ENCODE measurements at places on chromosomes 6 and 20.
A peak's percentile ranks its signal among the peaks of the same experiment; 100 is the strongest.

DNA sequence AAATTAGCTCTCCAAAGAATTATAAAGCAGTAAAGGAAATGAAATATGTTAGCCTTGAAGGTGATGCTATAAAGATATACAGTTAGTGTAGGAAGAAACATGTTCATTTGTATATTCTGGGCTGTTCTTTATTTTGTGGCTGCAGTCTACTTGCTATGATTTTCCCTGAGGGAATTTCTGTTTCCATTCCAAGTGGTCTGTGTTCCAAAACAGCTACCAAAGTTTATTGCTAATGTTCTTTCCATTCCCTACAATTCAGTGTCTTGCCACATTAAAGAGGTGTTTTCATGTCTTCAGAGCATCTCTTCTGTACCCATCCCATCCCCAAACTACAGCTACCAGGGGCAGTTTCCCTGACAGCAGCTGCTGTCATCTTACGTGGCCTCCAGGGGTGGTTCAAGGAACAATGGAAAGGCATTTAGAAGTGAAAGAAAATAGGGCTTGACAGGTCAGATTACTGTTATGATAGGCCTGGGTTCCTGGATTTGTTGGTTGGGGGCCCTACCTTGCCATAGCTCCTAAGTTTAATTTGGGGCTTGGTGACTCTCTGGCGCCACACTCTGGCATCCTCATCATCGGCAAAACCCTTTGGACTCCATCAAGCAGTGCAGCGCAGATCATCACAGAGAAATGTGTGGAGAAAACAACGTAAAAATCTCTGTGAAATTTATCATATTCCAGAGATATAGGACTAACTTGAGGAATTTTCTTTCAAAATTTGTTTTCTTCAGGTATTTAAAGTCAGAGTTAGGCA, 33.8 kb upstream of the AIG1 start:
- H3K4me1 ChIP-seq = peaks cover 5% of the 10 kb centered on the region
- no peak overlapping the region for H3K27ac ChIP-seq
- peaks cover 2% of the 10 kb centered on the region for H3K36me3 ChIP-seq
- DNase-seq = peak; percentile 76
- no peak overlapping the region for H3K4me3 ChIP-seq
- no peaks in the 10 kb centered on the region for H3K27me3 ChIP-seq

GRCh38 chr20:53837126-53837826, 233.1 kb downstream of the BCAS1 start:
- H3K27me3 ChIP-seq = no peaks in the 10 kb centered on the region
- no peak overlapping the region for H3K27ac ChIP-seq
- no peak for DNase-seq
- H3K4me3 ChIP-seq = no peak overlapping the region
- peaks cover 56% of the 10 kb centered on the region for H3K4me1 ChIP-seq

- no peaks in the 10 kb centered on the region for H3K27me3 ChIP-seq
- H3K4me3 ChIP-seq = peak overlapping the region; percentile 95
- peaks cover 55% of the 10 kb centered on the region for H3K36me3 ChIP-seq
- H3K4me1 ChIP-seq = peaks cover 28% of the 10 kb centered on the region
- peak overlapping the region; percentile 95 for H3K27ac ChIP-seq
Observed at GRCh38 chr6:159762681-159763293, 942 bp downstream of the ACAT2 start.

DNA sequence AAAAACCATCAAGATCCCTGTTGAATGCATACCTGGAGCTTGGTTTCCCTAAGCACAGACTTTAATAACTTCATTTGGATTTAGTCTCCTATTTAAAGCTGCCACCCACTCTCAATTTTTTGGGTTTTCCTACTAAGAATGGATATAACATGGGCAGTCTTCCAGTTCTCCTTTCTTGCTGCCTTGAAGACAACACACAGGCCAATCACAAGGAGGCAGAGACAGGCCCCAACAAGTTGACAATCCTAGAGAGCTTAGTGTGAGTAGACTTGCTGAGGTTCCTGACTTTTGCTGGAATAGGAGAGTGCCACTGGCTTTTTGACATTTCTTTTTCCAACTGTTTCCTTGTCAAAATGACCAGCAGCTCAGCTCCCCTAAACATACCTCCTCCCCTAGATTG, 112.3 kb upstream of the ESR1 start:
- peaks cover 12% of the 10 kb centered on the region for H3K27me3 ChIP-seq
- H3K4me1 ChIP-seq = peaks cover 20% of the 10 kb centered on the region
- H3K27ac ChIP-seq = no peak overlapping the region
- no peaks in the 10 kb centered on the region for H3K36me3 ChIP-seq
- DNase-seq = no peak

DNA sequence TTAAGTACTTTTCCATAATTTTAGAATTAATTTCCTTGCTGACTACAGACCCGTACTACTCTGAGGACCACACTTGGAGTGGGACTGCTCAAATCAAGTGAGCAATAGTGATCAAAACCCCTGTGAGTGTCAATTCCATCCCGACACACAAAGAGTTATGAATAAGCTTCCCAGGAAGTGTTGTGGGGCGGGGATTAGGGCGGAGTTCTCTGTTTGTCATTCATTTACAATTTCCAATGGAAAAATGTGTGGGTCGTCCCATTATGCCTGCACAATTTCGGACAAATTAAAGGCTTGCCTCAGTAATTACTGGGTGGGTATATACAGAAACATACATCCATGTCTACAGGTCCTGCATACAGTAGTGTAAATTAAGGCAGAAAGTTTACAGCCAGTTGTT, 84.2 kb downstream of the ISM1 start:
- H3K36me3 ChIP-seq = no peaks in the 10 kb centered on the region
- DNase-seq = no peak
- H3K27me3 ChIP-seq = no peaks in the 10 kb centered on the region
- no peak overlapping the region for H3K27ac ChIP-seq
- H3K4me3 ChIP-seq = no peak overlapping the region

- peak overlapping the region; percentile 5 for H3K27ac ChIP-seq
- peaks cover 20% of the 10 kb centered on the region for H3K4me1 ChIP-seq
- H3K27me3 ChIP-seq = peaks cover 1% of the 10 kb centered on the region
- no peaks in the 10 kb centered on the region for H3K36me3 ChIP-seq
- no peak overlapping the region for H3K4me3 ChIP-seq
Observed at GRCh38 chr6:21840428-21840827, 246.9 kb downstream of the SOX4 start.
